ENCODE measurements at places on chromosomes 5 and 9.

- no peak for DNase-seq
Measured at GRCh38 chr9:129671519-129671918, 6.1 kb downstream of the PRRX2 start.

- no peak for DNase-seq
Measured at GRCh38 chr5:15554542-15554941, 54.6 kb downstream of the FBXL7 start.

GRCh38 chr9:2053883-2054845 lies 39.0 kb downstream of the SMARCA2 start:
- peak; percentile 50 for DNase-seq

GRCh38 chr9:3080951-3081350 lies 237.1 kb upstream of the PUM3 start:
- no peak for DNase-seq

GRCh38 chr9:27447031-27447683 lies 76.9 kb upstream of the IFNK start:
- no peak for DNase-seq

DNA sequence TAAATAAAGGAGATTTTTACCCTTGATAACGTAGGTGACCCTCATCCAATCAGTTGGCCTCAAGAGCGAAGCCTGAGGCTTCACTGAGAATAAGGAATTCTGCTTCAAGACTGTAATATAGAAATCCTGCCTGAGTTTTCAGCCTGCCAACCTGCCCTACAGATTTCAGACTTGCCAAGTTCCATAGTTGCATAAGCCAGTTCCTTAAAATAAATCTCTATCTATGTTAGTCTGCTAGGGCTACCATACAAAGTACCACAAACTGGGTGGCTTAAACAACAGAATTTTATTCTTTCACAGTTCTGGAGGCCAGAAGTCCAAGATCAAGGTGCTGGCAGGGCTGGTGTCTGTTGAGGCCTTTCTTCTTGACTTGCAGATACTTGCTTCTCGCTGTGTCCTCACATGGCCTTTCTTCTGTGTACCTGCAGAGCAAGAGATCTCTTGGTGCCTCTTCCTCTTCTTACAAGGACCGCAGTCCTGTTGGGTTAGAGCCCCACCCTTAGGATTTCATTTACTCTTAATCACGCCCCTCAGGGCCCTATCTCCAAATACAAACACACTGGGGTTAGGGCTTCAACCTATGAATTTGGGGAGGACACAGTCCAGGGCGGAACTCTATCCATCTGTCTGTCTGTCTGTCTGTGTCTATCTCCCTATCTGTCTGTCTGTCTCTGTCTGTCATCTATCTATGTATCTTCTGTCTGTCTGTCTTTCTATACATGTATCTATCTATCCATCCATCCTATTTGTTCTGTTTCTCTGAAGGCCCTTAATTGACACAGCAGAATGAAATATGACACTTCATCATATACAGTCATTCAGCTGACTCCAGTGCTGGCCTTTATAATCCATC lies 17.0 kb upstream of the CMBL start:
- no peak for DNase-seq

GRCh38 chr9:119368179-119368578 lies 1.1 kb downstream of the BRINP1 start:
- DNase-seq: peak; percentile 31

DNA sequence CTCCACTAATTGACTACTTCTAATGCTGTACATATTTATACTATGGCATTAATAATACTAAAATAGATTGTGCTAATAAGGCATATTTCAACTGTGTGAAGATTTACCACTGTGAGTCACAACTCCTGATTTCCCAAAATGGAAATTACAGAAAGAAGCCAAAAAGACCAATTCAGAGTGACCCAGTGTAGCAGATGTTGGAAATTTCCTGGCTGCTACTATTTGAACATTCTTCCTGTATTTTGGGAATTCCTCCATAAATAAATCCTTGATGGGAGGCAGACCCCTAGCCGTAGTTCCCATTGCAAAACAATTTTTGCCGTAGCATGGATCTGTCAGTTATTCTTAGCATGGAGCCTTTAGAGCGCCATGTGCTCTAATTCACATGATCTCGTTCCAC lies 11.4 kb upstream of the PRUNE2 start:
- no peak for DNase-seq

DNA sequence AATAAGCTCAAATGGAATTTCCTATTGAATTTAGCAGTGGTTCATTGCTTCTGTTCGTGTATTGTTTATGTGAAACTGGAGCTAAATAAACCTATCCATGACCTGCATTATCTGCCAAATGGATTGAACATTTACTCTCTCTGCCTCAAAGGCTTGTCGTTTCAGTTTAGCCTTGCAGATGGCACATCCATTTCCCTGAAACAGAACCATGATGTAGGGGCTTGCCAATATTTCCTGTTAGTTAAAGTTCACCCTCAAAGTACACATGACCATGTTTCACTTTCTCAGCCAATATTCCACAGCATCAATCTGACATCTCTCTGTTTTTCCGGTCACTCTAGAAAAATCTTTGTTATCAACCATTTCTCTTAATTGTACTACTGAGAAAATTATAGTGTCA lies 545.3 kb downstream of the TAF11L14 start:
- no peak for DNase-seq

GRCh38 chr5:87278590-87279100 lies 11.0 kb downstream of the RASA1 start:
- no peak for DNase-seq

DNA sequence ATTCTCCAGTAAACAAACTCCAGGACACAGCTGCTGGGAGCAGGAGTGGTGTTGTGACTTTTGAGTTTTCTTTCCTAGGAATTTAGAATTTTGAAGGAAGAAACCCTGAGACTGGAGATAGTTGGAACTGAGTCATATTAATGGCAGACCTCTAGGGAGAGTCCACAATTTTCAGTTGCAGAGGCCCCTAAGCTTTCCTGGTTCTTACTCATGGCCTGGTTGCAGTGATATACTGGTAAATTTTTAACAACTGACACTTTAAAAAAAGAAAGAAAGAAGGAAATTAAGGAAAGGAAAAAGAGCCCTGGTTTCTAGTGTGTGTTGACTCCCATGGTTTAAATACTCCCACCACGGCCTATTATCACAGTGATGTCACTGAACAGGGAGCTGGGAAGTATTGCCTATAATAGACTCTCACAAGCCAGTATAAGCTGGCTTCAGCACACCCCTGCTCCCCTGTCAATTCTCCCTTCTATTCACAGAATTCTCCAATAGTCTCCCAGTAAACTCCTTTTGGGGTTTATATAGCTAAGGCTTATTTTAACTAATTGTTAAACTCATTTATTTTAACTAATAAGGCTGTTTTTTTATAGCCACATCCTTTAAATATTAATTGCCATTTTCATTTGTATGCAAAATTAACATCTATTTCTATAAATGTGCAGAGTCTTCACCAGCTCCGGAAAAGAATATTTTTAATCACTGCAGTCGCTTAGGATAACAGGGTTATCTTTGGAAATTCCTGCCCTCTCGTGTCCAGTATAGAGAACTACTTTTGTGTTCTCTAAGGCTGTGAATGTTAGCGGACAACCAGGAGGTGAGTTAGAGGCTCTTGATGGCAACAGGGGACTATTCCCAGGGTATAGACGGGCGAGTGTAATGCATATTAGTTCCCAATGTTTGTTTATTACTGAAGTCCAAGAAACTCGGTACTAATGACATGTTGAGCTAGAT lies 59.7 kb downstream of the GGTA1 start:
- no peak for DNase-seq

- no peak for DNase-seq
Measured at GRCh38 chr5:38816083-38817030, 29.5 kb upstream of the OSMR start.

- no peak for DNase-seq
Measured at GRCh38 chr5:143086908-143087637, 316.4 kb downstream of the NR3C1 start.

DNA sequence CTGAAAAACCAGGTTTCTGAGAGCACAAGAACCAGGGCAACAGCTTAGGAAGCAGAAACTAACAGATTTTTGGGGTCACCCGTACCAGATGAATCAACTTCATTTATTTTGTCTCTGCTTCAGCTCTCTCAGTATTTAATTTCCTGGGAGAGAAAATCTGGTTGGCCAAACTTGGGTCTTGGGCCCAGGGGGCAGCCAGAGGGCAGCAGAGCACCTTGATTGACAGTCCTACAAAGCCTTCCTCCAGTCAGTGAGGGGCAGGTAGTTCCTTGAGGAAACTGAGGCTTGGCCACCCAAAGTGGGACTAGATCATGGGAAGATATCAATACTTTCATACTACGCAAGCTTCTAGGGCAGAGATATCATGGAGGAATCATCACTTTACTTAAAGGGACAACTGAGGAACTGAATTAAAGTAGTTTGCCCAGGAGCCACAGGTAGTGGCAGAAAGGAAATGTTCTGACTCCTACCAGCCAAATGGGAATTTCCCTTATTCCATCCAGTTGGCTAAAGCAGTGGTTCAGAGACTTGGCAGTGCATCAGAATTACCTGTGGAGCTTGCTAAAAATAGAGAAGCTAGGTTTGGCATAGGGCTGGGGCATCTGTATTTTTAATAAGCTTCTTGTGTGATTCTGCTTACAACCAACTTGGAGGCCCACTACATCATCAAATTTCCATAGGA lies 21.5 kb upstream of the ARHGAP26 start:
- DNase-seq: peak; percentile 19

GRCh38 chr5:111954516-111955395 lies 197.8 kb upstream of the NREP start:
- no peak for DNase-seq

Data from head of caudate nucleus (tissue), 42 donors.